ENCODE measurements at places on chromosomes 7 and 10.

DNA sequence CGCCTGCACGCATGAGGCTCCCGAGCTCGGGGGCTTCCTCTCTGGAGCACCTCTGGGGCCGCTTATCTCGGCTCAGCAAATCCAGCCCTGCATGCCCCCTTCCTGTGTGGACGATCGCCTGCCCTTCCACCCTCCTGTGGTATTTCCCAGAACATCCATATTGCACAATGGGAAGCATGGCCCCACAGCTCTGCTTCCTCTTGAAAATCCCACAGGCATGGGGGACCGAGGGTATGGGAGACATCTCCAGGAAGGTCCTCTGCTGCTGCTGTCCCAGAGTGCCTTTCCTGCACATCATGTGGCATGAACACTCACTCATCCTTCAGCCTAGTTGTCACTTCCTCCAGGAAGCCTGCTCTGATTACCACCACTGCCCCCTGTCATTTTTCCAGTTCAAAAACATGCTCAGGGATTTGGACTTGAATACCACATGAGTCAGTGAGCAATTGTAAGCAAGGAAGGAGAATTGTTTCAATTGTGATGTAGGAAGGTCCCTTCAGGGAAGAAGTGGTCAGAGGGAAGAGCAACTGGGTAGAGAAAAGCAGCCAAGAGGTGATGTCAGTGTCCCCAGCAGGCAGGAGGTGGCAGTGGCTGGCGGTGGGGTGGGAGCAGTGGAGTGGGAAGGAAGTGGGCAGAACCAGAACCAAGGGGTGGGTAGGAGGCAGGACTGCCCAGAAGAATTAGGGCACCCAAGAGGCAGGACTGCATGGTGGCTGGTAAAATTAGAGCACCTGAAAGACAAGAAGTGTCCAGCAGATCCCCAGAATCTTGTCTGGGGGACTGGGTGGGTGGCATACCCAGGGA lies 67.5 kb upstream of the ZMIZ1 start:
- DNase-seq: no peak

DNA sequence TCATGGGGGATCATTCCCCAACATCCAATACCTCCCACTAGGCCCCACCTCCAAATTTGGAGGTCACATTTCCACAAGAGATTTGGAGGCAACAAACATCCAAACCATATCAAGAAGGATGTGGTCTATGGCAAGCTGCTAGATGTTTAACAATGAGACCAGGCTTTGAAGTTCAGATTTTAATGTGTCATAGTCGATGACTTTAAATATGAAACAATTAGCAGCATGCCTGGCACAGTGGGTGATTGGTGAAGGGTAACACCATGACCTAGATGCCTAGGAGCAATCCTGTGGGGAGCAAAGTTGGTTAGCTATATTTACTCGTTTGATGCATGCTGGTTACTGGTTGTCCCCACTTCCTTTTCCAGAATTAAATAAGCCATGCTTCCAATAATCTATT lies 356.4 kb upstream of the VWC2 start:
- DNase-seq: no peak

- no peak for DNase-seq
Observed at GRCh38 chr7:32204361-32205018, 134.3 kb upstream of the PDE1C start.

- DNase-seq: peak; percentile 62
Observed at GRCh38 chr7:99312316-99313203, 13.1 kb upstream of the ARPC1A start.

- no peak for DNase-seq
Observed at GRCh38 chr7:25731846-25732245, 420.2 kb upstream of the NFE2L3 start.

DNA sequence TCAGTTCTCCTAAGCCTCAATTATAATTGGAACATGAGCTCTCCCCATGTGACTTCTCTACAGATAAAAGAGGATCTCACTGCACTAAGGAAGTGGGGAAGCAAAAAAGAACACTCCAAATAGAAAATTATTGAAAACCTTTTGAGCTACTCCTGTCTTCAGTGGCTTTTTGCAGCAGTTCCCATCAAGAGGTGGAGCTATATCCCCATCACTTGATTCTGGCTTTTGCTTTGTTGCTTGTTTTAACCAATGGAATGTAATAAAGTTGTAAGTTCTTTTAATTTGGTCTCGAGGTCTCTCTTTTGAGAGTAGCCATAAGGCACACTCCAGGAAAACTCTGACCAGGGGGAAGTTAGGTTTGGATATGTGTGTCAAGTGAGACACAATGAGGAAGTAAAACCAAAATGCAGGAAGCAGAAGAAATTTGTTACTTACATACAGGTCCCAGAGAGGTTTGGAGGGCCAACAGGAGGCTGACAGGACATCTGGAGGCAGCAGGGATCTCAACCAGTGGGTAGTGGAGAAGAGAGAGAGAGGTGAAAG lies 569.4 kb downstream of the HTR7 start:
- DNase-seq: no peak

DNA sequence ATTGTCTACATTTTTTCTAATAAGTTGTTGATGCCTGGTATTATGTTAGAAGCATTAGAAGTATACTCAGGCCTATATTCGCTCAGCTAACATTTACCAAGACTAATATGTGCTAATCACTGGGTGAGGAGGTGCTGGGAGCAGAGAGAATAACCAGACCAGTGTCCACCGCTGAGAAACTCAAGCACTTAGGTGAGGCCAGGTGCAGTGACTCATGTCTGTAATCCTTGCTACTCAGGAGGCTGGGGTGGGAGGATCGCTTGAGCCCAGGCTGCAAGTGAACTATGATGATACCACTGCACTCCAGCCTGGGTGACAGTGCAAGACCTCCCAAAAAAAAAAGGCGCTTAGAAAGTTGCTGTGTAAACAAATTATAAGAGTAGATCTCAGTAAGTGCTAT lies 182.2 kb upstream of the AOAH start:
- DNase-seq: no peak

- DNase-seq: no peak
Observed at GRCh38 chr10:20446561-20447193, 450.4 kb downstream of the NEBL start.

- DNase-seq: no peak
Observed at GRCh38 chr7:136958016-136958415, 89.6 kb downstream of the CHRM2 start.

- DNase-seq: no peak
Observed at GRCh38 chr10:110263164-110263563, 41.6 kb downstream of the SMNDC1 start.

DNA sequence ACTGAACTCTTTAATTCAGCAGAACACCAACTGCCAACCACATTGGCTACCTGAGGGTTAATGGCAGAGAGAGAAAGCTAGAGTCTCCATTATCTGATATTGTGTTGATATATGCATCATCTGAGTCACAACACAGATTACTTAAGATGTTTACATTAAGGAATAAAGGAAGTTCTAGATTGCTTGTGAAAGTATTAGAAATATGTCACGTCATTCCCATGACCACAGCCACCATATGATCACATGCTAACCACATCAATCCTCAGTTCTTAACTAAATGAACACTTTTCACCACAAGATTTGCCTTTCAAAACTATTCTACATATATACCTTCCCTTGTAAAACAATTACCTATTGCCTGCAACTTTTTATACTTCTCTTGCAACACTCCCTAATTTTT lies 337.9 kb downstream of the FGFR2 start:
- no peak for DNase-seq

DNA sequence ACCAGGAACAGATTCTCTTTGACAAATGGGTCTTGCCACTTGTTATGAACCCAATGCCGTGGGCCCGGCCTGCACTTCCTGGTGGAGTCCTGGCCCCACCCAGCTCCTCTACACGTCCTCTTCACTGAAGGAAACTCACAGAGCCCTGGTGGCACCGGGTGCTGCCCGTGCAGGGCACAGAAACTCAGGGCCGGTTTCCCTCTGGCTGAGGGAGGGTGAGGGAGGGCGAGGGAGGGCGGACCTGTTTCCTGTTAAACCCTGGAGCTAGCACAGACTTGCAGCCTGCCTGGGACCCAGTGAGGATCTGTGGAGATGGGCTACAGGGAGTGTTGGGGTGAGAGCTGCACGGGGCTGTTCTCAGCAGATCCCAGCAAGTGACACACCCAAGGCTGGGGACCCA lies 596.3 kb downstream of the PTPRN2 start:
- no peak for DNase-seq

DNA sequence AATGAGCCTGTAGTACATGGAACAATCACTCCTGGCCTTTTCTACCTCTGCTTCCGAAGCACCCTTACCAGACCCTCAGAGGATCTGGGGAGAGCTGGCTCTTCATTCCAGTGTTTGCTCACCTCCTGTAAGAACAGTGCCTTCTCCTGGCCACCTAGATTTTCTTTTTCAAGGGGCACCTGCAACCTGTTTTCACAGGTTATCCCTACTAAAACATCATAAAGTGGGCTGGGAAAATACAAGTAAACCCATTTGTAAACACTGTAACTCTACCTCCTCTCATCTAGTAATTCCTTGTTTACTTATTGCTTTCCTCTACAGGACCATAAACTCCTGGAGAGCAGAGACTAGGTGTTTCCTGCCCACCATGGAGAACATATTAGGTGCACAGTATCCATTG lies 1.1 kb downstream of the PIK3AP1 start:
- no peak for DNase-seq

- DNase-seq: no peak
Observed at GRCh38 chr7:31202801-31203200, 137.7 kb downstream of the NEUROD6 start.

Measured in activated CD8-positive, alpha-beta memory T cell treated with anti-CD3 and anti-CD28 coated beads for 1 hour (primary cell).